ENCODE measurements at places on chromosomes 3 and 15.

GRCh38 chr3:151740581-151740980, 6.9 kb downstream of the AADACL2 start:
- peak; percentile 39 for DNase-seq

DNA sequence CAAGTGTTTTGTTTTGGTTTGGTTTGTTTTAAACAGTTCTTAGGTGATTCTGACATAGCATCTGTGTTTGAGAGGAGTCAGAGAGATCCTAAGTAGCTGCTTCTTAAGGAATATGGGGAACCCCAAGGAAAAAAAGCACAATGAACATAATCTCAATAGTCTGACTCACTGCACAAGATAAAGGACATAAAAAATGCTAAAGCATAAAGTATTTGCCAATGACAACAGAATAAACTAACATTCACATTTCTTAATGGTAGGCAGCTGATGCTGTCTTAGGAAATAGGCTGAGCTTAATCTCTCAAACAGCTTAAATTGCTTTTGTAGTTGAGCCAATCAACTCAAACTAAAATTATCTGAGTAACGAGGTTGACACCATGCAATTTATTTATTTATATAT, 2.9 kb downstream of the NCEH1 start:
- peak; percentile 68 for DNase-seq

- DNase-seq, result no peak
Observed at GRCh38 chr15:99716540-99717095, 16.6 kb downstream of the LYSMD4 start.

GRCh38 chr3:20222274-20222673, 36.3 kb upstream of the SGO1 start:
- no peak for DNase-seq

- DNase-seq, result no peak
Observed at GRCh38 chr3:136109499-136109898, 86.6 kb downstream of the MSL2 start.

DNA sequence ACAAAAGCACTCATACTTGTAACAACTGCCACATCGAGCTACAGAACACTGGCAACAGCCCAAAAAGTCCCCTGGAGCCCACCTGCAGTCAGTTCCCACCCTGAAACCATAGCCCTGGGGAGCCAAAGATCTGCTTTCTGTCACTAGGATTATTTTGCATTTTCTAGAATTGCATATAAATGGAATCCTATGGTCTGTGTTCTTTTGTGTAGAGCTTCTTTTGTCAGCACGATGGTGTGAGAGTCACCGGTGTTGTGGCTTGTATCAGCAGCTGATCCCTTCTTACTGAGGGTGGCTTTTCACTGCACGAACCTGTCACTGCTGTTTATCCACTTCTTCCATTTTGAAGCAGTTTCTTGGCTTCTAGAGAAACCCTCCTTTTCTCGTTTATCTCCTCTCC, 60.1 kb upstream of the PRR23E start:
- no peak for DNase-seq

- DNase-seq, result peak; percentile 55
Observed at GRCh38 chr15:38320181-38320580, 67.5 kb downstream of the SPRED1 start.

- no peak for DNase-seq
Observed at GRCh38 chr15:76178296-76179000, 118.7 kb downstream of the TMEM266 start.

GRCh38 chr15:83918011-83918410, 264.1 kb downstream of the ADAMTSL3 start:
- DNase-seq, result no peak

GRCh38 chr15:32802286-32802936, 84.6 kb downstream of the GREM1 start:
- DNase-seq, result peak; percentile 96
